Activated T-helper 1 cell treated with Interleukin-2 at 50 U/mL for 16 hours (primary cell): ENCODE measurements at places on chromosomes 6 and 20.

GRCh38 chr20:20546402-20546801, 166.0 kb downstream of the RALGAPA2 start:
- no peak for DNase-seq

- no peak for DNase-seq
Observed at GRCh38 chr6:11605507-11605905, 68.0 kb downstream of the TMEM170B start.

DNA sequence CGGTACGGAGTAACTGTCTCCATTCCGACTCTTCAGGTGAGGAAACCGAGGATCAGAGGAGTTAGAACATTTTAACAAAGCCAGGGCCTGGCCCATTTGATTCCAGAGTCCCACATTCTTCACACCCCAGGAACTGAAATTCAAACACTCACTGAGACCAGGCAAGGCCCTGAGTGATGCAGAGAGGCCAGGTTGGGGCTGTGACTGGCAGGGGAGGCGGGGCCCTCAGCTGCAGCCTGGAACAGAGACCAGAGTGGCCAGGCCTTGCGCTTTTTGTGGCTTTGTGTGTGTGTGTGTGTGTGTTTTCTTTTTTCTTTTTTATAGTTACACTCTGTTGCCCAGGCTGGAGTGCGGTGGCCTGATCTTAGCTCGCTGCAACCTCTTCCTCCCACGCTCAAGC, 57.2 kb downstream of the BCAS4 start:
- no peak for DNase-seq

DNA sequence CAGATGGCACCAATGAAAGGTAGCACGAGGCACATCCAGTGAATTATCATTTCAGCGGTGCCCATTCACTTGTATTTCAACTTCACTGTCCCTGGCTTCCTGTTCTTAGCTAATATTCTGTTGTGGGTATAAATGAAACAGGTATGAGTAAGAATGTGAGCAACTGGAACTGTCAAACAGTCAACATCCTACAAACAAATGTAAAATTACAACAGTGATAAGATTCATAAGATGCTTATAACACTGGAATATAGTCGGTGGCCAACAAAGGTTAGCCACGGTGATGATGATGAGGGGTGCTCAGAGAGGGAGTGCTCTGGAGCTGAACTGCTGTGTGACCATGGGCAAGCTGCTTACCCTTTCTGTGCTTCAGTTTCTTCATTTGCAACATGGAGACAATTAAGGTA, 74.9 kb upstream of the TOX2 start:
- DNase-seq, result no peak

DNA sequence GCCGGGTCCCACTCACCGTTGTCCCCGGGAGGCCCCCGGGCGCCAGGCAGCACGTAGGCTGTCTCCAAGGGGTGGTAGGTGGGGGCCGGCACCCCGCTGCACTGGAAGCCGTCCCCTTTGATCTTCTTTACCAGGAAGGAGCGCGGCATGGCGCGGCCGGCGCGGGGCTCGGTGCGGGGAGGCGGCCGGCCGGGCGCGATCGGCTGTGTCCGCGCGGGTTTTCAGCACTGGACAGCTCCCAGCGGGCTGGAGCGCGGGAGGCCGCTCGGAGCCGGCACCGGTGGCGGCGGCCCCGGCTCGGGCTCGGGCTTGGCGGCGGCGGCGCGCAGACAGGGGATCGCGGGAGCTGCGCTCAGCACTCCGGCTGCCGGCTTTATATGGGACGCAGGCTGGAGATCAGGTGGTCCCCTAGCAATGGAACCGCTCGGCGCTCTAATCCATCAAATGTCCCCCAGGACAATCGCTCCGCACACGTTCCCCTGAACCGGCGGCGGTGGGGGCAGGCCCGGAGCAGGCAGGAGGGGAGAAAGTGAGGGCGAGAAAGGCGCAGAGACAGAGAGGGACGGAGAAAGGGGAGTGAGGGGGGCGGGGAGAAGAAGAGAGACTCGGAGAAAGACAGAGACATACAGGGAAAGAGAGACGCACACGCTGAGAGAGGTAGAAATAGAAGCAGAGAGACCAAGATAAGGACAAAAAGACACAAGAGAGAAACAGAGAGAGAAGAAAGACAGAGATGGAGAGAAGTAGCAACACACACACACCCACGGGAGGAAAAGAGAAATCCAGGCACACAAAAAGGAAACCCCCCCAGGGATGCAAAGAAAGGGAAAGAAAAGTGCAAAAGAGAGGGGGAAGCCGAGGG, at the start of gene SCRT2:
SCRT2 (minus strand) TSS at position 350 of the 862 bp plus-strand sequence; CDS start at position 149, 201 bp downstream.
- DNase-seq, result peak; percentile 52

DNA sequence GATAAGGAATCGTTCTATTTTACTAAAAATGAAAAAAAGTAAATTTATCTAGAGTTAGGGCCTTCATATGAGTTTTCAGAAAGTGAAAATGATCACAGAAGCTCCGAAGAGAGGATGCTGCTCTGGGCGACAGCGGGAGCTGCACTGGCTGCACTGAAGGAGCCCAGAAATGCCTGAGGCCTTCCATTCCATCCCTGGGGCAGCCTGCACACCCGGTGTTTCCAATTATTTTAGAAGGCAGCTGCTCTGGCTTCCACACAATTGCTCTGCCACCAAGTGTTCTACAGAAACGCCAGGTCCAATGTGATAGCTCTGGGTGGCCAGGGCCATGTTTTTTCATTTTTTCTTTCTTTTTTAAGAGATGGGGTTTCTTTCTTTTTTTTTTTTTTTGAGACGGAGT, 3.6 kb downstream of the DTNBP1 start:
- no peak for DNase-seq

DNA sequence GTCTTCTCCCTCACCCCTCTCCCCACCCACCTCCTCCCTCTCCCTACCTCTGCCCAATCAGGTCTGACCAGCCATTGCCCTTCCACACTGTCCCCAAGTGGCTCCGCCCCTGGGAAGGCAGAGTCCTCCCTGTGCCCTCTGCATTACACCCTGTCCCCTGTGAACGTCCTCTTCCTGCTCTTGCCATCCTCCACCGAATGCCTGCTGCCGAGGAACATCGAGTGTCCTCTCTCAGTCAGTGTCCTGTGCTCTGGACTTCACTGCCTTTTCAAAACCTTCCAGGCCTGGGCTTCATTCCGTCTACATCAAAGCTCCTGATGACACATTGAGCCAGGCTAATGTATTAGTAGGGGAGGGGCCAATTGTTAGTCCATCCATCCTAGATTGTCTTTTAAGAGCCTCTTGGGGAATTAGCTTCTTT, 3.3 kb upstream of the PACSIN1 start:
- no peak for DNase-seq

- no peak for DNase-seq
Observed at GRCh38 chr20:62087227-62087626, 21.5 kb upstream of the TAF4 start.

- DNase-seq, result no peak
Observed at GRCh38 chr20:49823152-49823847, 10.7 kb downstream of the SLC9A8 start.

DNA sequence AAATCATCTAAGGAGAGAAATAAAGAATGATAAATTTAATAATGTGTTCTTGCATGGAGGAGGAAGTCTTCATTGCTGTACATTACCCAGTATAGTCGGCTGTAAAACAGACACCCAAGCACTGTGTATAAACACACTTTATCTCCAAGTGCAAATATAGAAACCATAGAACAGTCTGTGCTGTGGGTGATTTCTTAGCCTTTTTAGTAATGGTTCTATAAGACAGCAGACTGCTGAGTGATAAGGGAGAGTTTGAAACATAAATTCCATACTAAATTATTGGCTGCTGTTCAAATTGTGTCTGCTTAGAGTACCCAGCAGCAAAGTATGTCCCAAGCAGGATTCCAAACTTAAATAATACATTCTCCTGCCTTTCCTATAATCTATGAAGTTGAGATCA, 4.6 kb downstream of the FILIP1 start:
- no peak for DNase-seq

DNA sequence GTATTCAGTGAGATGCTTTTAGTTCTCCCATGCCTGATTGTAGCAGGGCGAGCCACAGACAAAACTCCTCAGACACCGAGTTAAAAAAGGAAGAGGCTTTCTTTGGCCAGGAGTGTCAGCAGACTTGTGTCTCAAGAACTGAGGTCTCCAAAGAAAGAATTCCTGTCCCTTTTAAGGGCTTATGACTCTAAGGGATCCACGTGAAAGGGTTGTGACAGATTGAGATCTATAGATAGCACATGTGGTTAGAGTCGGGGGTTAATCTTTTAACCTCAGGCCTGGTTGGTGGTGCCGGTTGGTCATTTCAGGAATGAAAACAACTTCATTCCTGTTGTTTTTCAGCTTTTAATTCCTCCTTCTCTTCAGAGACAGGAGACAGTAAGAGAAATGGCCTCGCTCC, 168.8 kb upstream of the GRIK2 start:
- DNase-seq, result no peak
